SW 1271 (cell line): ENCODE measurements at places on chromosomes 2 and 18.

DNA sequence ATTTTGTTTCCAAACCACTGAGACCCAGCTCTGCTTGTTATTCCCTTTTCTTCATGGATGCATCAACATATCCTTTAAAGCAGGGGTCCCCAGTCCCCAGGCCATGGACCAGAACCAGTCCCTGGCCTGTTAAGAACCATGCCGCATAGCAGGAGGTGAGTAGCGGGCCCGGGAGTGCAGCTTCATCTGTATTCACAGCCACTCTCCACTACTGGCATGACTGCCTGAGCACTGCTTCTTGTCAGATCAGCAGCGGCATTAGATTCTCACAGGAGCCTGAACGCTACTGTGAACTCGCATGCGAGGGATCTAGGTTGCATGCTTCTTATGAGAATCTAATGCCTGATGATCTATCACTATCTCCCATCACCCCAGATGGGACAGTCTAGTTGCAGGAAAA, 1.6 kb upstream of the POLI start:
- DNase-seq, result no peak

- DNase-seq, result no peak
Observed at GRCh38 chr2:149192427-149192826, 138.0 kb upstream of the LYPD6 start.

- DNase-seq, result peak; percentile 57
Observed at GRCh38 chr2:108640731-108641130, 78.6 kb upstream of the RANBP2 start.

- no peak for DNase-seq
Observed at GRCh38 chr2:165776013-165776412, 18.0 kb downstream of the GALNT3 start.

DNA sequence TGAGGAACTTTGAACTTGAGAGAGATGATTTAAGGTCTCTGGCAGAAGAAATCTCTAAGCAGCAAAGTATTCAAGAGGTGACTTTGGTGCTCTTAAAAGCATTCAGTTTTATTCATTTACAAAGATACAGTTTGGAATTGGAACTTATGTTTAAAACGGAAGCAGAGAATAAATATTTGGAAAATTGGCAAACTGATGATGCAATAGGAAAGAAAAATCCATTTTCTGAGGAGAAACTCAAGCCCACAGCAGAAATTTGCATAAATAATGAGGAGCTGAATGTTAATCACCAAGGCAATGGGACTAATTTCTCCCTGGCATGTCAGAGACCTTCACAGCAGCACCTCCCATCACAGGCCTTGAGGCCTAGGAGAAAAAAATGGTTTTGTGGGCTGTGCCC, 1022.5 kb upstream of the CHAC2 start:
- DNase-seq, result no peak
